Activated T-cell treated with anti-CD3 and anti-CD28 coated beads, Interleukin-2, amount 50 U/mL, for 72 hours (primary cell): ENCODE measurements at places on chromosomes 3 and 15. TPM values are rescaled to one million over a fixed set of nuclear protein-coding genes. Genes with fewer than 3 reads are reported as not detected.

- H3K4me3 ChIP-seq, result no peak overlapping the region
- no peaks in the 10 kb centered on the region for H3K27me3 ChIP-seq
- no peak for DNase-seq
- no peaks in the 10 kb centered on the region for H3K4me1 ChIP-seq
Measured at GRCh38 chr3:13769422-13769821, 110.4 kb downstream of the WNT7A start.

DNA sequence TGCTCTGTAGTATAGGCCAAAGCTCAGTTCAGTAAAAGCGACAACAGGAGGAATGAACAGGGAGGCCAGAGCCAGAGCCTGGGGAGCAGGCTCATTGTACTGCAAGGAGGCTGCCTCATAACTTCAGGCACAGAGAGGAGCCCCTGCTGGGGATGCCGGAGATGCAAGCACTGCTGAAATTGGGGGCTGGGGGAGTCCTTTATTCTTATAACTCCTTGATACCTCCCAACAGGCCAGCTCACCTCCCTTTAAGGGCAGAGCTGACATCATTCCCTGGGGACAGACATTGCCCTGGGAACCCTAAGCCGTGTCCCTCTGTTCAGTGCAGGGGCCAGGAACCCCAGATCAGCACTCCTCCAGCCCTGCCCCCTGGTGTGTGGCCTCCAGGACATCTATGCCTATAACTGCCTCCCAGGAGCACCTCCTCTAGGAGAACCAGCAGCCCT, 83.8 kb upstream of the MRPS22 start:
- H3K4me1 ChIP-seq, result no peaks in the 10 kb centered on the region
- peaks cover 13% of the 10 kb centered on the region for H3K27me3 ChIP-seq
- no peak for DNase-seq
- no peak overlapping the region for H3K27ac ChIP-seq
- no peaks in the 10 kb centered on the region for H3K36me3 ChIP-seq
- H3K4me3 ChIP-seq, result no peak overlapping the region

GRCh38 chr3:112437146-112438022, 61.9 kb downstream of the BTLA start:
- H3K27me3 ChIP-seq, result no peaks in the 10 kb centered on the region
- H3K27ac ChIP-seq, result no peak overlapping the region
- DNase-seq, result peak; percentile 23
- H3K4me1 ChIP-seq, result peaks cover 61% of the 10 kb centered on the region
- H3K36me3 ChIP-seq, result peaks cover 14% of the 10 kb centered on the region

DNA sequence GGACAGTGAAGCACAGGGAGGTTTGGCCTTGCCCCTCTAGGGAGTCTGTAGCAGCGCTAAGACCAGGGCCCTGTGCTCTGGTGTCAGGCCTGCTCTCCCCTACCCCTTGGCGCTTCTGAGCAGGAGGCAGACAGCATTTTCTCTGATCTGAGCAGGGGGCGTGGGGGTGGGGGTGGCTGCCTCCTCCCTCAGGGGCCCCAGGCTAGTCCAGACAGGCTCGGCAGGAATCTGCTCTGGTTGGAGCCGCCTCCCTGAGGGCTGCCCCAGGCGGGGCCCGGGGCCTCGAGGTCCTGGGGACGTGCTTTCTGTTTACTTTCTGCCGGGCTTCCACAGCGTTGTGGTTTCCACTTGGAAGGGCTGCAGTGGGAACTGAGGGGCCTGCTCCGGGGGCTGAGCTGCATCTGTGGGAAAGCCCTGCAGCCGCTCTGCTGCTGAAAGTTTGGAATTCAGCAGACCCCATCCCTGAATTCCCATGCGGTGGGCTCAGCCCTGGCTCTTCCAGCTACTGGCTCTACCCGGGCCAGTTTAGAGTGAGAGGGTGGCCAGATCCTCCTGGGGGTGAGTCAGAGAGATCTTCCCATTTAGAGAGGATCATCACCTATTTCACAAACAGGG, 105.4 kb downstream of the LINGO1 start:
- H3K4me3 ChIP-seq, result no peak overlapping the region
- H3K27ac ChIP-seq, result no peak overlapping the region
- DNase-seq, result no peak
- H3K4me1 ChIP-seq, result no peaks in the 10 kb centered on the region
- no peaks in the 10 kb centered on the region for H3K36me3 ChIP-seq

GRCh38 chr15:88810446-88810845, 7.2 kb downstream of the ACAN start:
- H3K27me3 ChIP-seq, result peaks cover 44% of the 10 kb centered on the region
- no peak for DNase-seq
- no peak overlapping the region for H3K27ac ChIP-seq
- no peaks in the 10 kb centered on the region for H3K4me1 ChIP-seq

- no peak overlapping the region for H3K4me3 ChIP-seq
- H3K36me3 ChIP-seq, result no peaks in the 10 kb centered on the region
- no peak overlapping the region for H3K27ac ChIP-seq
- H3K27me3 ChIP-seq, result peaks cover 6% of the 10 kb centered on the region
- H3K4me1 ChIP-seq, result no peaks in the 10 kb centered on the region
Measured at GRCh38 chr15:40287505-40287904, 4.6 kb upstream of the ANKRD63 start.

DNA sequence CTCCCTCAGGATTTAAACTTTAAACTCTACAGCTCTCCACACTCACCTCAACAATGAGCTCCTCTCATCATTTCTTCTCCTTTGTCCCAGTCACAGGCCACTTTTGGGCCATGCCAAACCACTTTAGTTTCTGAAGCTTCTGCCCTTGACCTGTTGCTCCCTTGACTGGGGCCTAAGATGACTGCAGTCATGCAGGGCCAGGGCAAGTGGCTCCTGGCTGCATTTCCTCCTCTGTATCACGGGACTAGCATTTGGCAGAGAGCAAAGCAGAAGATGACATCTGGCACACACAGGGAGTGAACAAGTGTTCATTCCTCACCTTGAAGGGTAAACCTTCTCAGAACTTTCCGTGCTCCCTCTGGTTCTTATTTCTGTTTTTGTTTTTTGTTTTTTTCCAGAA, 136.9 kb downstream of the PDE8A start:
- no peak for DNase-seq
- no peaks in the 10 kb centered on the region for H3K27me3 ChIP-seq
- no peak overlapping the region for H3K4me3 ChIP-seq
- peaks cover 12% of the 10 kb centered on the region for H3K4me1 ChIP-seq
- peaks cover 5% of the 10 kb centered on the region for H3K36me3 ChIP-seq

GRCh38 chr3:148954981-148955380, 36.4 kb upstream of the GYG1 start:
- no peaks in the 10 kb centered on the region for H3K27me3 ChIP-seq
- H3K4me3 ChIP-seq, result no peak overlapping the region
- no peak overlapping the region for H3K27ac ChIP-seq
- no peaks in the 10 kb centered on the region for H3K36me3 ChIP-seq
- DNase-seq, result no peak

DNA sequence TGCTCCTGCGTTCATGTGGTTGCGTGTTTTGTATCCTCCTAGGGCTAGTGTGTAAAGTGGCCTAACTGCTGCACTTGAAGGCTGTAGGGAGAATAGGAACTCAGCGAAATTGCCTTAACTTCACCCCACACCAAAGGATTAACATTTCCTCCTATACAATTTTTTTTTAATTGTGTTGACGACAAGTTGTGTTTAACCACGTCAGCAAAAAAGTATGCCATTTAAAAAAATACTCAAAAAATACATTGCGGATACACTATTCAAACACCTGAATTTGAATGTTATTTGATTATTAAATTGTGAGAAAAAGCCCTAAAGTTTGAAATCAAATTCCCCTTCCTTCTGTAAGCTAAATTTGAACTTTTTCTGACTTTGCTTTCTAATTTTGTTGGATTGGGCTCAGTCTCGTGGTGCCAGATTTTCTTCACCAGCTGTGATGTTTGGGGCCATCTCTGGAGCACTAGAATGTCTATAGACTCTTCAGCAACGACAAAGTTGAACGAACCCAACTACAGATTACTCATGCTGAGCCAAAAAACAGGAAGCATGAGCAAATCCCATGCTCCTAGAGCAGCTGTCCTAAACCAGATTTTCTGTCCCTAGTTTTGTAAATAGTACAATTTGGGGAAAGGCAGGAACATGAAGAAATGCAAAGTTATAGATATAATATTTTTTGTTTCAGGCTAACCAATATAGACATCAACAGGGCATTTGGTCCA, 8.1 kb upstream of the SLC9A9 start:
- H3K4me3 ChIP-seq, result no peak overlapping the region
- no peak for DNase-seq
- peaks cover 4% of the 10 kb centered on the region for H3K36me3 ChIP-seq

DNA sequence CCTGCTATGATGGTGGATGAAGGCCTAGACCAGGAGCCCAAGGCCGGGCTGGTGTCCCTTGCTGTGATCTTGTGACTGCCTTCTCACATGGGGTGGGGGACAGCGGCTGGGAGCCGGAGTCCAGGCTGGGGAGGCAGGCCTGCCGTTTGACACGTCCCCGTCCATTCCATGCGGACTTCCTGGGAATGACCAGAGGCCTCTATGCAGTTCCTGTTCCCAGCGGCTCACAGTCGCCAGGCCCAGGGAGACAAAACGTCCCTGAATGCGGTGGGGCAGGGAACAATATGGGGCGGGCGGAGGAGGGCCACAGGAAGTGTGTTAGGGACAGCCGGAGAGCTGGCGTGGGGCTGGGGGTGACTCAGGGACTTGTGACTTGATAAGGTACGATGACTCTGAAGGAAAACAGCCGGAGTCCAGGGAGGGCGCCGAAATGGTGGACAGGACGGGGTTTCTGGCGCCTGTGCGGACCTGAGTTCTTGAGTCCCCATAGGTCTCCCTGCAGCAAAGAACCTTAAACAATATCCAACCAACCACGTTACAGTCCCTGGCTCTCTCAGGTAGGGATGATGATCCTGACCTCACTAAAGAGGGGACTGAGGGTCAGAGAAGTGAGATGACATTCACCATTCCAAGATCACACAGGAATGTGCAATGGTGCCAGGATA, 40.5 kb upstream of the SMAD6 start:
- no peaks in the 10 kb centered on the region for H3K36me3 ChIP-seq
- H3K27me3 ChIP-seq, result no peaks in the 10 kb centered on the region
- no peak overlapping the region for H3K4me3 ChIP-seq
- no peaks in the 10 kb centered on the region for H3K4me1 ChIP-seq

DNA sequence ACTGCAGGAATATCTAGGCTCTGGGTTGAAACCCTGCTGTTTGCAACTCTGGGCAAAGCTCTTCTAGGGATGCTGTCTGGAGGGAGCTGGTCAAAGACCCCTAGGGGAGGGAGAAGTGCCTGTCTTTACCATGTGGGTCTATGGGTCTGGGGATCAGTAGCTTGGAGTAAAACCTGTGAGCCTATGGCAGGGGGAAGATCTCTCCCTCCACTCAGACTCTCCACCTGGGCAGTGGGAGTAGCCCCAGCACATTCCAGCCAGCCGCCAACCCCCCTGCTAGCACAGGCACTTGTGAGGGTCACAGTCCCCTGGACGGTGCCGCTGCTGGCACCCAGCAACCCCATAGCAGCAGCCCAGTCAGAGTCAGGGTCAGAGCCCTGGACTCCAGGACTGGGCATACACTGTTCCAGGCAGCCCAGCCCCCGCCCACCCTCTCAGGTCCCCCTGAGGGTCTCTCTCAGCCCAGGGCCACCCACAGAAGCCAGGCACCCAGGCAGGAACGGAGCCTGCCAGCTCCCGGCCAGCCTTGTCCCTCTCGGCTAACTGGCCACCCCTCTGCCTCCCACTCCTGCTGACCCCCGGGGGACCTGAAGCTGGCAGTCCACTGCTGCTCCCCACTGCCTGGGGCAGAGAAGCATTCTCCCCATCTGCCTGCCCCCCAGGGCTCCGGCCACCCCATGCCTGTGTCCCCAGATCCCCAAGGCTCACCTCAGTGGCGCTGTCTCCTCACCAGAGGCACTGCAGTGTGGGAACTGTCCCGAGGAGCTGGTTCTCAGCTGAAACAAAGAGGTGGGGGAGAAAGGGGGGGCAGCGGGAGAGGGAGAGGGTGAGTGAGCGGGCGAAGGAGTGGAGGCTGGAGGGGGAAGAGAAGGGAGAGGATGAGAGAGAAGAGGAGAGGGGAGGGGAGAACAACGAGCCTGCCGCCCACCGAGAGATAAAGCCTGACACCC, 10.8 kb downstream of the GLYCTK start:
- H3K36me3 ChIP-seq, result no peaks in the 10 kb centered on the region
- DNase-seq, result no peak

DNA sequence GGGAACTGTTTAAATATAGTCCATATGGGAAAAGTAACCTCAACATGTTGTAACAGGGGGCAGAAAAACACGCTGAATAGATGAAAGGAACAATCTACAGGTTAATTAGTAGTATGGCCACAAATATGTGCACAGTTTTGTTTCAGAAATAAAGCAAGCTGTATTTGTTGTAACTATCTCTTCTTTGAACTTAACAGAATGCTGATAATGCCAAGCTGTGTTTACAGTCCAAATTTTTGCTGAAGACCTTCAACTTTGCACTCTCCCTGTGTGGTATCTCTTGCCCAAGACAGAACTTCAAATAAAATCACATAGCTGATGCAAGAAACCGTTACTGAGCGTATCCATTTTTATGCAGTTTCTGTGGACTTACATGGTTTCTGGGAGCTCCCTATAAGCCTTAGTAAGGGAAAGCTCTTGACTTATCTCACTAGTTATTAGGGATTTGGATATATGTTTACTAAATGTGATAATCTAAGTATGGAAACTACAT, 425.4 kb upstream of the TPRG1 start:
- no peak overlapping the region for H3K4me3 ChIP-seq
- H3K36me3 ChIP-seq, result no peaks in the 10 kb centered on the region
- DNase-seq, result no peak
- H3K27ac ChIP-seq, result no peak overlapping the region
- H3K27me3 ChIP-seq, result peaks cover 24% of the 10 kb centered on the region

- H3K27ac ChIP-seq, result no peak overlapping the region
- H3K4me3 ChIP-seq, result no peak overlapping the region
- H3K36me3 ChIP-seq, result peaks cover 3% of the 10 kb centered on the region
- H3K4me1 ChIP-seq, result peaks cover 73% of the 10 kb centered on the region
- H3K27me3 ChIP-seq, result no peaks in the 10 kb centered on the region
Measured at GRCh38 chr3:71708476-71709105, 16.6 kb downstream of the EIF4E3 start.

DNA sequence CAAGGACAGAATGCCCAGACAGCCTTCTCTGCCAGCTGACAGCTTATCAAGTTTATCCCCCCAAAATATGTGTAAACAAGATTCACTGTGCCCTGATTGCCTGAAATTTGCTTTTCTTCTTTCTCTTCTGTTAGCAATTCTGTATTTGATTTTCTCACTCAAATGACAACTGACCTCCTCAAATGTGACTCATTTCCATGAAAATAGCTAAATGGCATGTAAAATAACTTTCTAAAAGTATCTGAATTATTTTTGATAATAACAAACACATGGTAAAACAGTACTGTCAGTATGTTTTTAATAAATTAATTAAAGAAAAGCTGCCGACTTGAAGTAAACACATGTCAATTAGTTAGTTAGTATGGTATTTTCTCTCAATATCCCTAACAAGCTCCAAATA, 202.3 kb upstream of the STAC start:
- no peaks in the 10 kb centered on the region for H3K4me1 ChIP-seq
- DNase-seq, result no peak
- no peaks in the 10 kb centered on the region for H3K36me3 ChIP-seq
- no peak overlapping the region for H3K27ac ChIP-seq
- no peak overlapping the region for H3K4me3 ChIP-seq

GRCh38 chr3:16520241-16520969, 6.9 kb upstream of the RFTN1 start:
- H3K27me3 ChIP-seq, result no peaks in the 10 kb centered on the region
- peaks cover 22% of the 10 kb centered on the region for H3K36me3 ChIP-seq
- peak overlapping the region; percentile 87 for H3K27ac ChIP-seq
- H3K4me3 ChIP-seq, result peak overlapping the region; percentile 42

Gene SV2B
- total RNA-seq, result 0.30 TPM

Gene ZIC4
- total RNA-seq, result not detected

Gene STAC
- not detected for total RNA-seq

Gene DPPA2
- total RNA-seq, result not detected
